ENCODE measurements at places on chromosomes 1 and 21.
A peak's percentile ranks its signal among the peaks of the same experiment; 100 is the strongest.

DNA sequence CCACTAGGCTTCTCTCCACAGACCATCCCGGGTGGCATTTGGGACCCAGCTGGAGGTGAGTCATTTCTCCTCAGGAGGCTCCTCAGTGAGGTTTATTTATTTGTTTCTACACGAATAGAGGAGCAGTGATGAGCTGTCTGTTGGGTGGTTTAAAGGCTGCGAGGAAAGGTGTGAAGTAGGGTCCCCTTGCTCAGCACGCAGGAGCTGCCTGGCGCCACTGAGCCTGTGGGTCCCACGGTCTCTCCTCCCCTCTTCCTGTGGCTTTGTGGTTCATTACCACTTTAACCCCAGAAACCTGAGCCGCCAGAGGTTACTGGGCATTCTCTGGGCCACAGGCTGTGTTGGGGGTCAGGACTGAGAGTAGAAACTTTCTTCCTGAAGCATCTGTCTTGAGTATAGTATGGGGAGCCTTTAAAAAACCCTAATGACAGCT, 39.9 kb downstream of the IL6R start:
- DNase-seq, result no peak

- no peak for DNase-seq
Observed at GRCh38 chr1:201153474-201154388, 543 bp downstream of the TMEM9 start.

DNA sequence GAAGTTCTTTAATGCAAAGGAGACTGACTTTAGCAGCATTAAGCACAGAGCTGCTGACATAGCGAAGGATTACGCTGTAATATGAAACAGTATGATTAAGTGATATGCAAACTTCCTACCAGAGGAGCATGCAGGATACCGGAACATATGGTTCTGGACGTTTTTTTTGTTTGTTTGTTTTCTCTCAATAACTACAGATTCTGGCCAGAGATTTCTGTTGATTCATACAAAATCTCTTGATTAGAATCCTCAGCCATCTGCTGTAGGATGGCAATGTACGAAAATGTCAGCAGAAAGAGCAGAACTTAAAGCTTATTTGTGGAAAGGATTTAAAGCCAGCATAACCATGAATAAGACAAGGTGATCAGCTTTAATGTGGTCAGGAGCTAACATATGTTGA, 970.7 kb downstream of the KCNT2 start:
- DNase-seq, result no peak

GRCh38 chr1:199422206-199422605, 605.3 kb upstream of the NR5A2 start:
- no peak for DNase-seq

- no peak for DNase-seq
Observed at GRCh38 chr1:68551459-68551858, 54.6 kb upstream of the DEPDC1 start.

DNA sequence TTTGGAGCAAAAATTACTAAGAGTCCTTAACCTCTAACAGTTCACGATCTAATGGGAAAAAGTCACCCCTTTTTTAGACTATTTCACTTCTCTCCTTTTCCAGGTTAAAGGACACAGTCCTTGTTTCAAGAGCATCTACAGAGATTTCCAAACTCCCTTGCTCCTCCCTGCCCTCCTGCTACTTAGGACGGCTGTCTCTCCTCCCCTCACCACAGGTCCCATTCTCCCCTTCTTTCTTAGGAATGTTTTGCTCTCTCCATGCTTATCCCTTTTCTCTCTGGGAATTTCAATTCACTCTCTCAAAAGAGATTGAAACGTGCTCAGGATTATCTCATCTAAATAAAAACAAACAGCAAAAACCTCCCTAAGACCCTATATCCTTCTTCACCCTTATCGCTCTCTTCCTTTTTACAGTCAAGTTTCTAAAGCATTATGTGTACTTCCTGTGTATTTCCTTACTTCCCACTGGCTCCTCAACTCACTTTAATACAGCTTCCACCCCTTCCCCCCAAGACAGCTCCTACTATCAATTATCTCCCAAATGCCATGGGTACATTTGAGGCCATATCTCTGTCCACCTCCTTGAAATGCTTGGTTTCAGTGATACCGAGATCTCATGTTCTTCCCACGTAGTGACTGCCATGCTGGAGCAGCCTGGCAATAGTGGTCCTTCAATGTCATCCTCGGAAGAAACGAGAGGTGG, 43.2 kb upstream of the ZNF281 start:
- DNase-seq, result no peak

DNA sequence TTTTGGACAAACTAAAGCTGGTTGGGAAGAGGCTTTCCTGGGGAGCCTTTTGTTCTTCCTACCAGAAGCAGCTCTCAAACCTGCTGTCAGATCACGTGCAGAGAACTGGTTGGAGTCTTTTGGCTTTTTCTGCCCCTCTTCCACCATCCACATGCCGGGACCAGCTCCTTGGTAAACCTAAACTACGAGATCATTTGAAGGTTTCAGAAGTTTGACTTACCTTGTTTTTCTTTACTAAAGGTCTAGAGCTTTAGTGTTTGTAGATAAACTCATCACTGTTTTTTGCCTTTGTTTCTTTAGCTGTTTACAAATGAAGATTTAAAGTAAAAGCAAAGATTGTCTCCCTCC, 113.4 kb downstream of the HLX start:
- no peak for DNase-seq

GRCh38 chr1:89454845-89455521, 69.6 kb upstream of the LRRC8B start:
- peak; percentile 33 for DNase-seq

DNA sequence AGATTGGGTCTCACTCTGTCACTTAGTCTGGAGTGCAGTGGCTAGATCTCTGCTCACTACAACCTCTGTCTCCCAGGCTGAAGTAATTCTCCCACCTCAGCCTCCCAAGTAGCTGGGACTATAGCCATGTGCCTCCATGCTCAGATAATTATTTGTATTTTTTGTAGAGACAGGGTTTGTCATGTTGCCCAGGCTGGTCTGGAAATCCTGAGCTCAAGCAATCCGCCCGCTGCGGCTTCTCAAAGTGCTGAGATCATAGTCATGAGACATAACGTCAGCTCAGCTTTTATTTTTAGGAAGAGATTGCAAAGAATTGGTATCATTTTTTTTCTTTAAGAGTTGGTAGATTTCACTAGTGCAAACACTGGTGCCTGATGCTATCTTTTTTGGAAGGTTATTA, 244.9 kb downstream of the DSCAM start:
- DNase-seq, result no peak

- no peak for DNase-seq
Observed at GRCh38 chr21:31370893-31371544, 27.0 kb upstream of the TIAM1 start.

DNA sequence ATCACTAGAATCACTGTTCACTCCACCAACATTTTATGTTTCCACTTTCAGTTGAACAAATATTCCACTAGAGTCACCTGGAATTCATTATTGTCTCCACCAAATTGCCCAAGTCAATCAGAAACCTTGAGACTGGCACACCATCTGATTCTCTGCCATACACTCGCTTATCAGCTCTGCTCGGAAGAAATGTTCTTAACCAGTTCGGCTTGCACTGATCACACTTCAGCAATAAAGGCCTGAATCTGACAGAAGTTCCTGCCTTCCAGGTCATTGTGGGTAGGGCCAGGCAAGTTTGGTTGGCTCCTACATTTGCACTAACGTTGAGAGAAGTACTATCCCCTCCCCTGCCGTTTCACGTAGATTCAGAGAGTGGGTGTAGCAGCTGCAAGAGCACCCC, 10.0 kb downstream of the TPM3 start:
- DNase-seq, result no peak

DNA sequence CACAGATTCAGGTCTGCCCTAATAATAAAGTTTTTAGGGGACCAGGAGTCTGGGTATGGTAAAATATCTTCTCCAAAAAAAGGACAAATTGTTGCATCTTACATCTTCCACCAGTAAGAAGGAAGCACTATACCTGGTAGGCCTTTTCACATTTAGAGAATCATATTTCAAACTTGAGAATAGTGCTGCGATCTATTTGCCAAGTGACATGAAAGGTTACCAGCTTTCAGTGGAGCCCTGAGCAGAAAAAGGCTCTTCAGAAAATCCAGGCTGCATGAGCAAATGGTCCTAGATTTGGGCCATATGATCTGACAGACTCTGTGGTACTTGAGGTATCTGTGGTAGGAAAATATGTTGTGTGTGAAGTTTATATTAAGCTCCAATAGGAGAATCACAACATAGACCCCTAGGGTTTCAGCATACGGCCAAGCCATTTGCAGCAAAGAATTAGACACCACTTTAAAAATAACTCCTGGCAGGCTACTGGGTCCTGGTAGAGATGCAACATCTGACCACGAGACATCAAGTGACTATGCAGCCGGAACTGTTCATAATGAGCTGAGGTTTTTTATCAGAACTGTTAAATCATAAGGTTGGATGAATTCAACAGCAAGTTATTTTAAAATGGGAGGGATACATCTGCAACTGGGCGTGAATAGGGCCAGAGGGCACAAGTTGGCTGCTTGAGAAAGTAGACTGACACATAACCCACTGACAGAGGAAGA, 38.6 kb upstream of the CCDC190 start:
- DNase-seq, result no peak

- DNase-seq, result peak; percentile 58
Observed at GRCh38 chr1:167720965-167721616, 691 bp upstream of the MPZL1 start.

DNA sequence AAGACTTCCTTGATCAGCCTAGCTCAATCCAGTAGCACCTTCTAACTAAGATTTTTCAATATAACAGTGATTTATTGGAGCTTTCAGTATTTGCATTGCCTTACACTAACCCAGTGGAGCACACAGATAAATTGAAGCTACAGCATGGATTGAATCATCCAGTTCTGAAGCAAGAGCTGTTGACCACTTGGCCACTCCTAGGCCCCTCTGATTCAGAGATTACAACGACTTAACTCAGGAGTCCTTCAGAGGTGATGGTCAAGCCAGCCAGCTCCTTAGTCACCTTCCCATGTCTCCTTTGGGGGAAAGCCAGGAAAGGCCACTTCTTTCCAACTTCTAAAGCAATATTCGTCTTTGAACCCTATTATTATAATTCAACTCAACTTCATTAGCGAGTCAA, 151.8 kb downstream of the TENT5C start:
- no peak for DNase-seq

DNA sequence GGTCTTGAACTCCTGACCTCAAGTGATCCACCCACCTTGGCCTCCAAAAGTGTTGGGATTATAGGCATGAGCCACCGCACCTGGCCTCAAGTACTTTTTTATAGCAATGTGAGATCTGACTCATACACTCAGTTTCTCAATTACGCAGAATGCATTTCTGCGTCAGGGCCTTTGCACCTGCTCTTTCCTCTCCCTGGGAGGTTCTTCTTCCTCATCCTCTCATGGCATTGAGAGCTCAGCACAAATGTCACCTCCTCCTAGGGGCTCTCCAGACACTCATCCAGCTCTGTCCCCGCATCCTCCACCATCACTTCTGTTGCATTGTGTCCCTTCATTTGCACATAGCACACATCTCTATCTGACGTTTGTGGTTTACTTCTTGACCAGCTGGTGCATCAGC, 418.8 kb downstream of the PTPRU start:
- DNase-seq, result no peak

DNA sequence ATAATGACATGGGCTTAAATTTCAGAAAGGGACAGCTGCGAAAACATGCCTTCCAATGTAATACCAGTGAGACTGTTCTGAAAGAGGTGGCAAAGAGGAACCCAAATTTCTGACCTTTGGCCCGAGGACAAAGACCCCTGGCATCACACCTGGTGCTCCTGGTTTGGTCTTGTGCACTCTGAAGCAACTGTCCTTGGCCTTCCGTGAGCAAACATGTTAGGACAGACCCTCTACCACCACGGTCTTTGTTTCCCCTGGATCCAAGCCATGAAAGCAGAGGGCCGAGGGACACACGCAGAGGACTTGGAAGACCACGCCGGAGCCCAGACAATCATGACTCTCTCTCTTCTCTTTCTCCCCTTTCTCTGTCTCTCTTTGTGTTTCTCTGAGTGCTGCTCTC, 6.0 kb downstream of the REG4 start:
- DNase-seq, result no peak

DNA sequence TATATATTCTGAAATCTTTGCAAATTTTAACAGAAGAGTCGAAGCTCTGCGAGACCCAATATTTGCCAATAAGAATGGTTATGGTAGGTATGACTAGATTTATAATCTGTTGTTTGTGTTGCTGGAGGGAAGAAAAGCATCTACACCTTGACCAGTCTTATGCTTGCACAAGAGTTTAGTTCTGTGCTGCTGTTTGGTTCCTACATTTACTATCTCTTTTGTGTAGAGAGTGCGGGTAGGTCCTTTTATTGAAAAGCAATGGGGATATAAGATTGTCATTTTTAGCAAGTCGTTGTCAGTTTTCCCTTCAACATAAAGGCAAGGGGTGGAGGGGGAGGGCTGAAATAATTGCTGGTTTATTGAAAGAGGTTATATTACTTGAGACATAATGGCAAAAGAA, 396 bp downstream of the ELAVL4 start:
- DNase-seq, result no peak

- no peak for DNase-seq
Observed at GRCh38 chr1:30521261-30521865, 202.0 kb downstream of the MATN1 start.

DNA sequence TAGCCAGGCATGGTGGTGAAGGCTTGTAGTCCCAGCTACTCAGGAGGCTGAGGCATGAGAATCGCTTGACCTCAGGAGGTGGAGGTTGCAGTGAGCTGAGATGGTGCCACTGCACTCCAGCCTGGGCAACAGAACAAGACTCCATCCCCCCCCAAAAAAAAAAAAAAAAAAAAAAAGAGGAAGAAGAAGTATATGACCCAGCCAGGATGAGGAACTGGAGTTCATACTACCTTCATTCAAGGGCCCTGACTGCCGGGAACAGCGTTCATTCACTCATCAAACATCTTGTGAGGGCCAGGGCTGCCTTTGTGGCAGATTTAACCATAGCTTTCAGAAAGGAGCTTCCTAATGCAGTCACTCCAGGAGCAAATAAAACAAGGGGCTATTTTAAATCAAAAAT, 127.6 kb downstream of the MRPS6 start:
- no peak for DNase-seq

Data from transverse colon (tissue), 4 donors.